NCI-H2171 (cell line): ENCODE measurements at places on chromosomes 4 and X.

DNA sequence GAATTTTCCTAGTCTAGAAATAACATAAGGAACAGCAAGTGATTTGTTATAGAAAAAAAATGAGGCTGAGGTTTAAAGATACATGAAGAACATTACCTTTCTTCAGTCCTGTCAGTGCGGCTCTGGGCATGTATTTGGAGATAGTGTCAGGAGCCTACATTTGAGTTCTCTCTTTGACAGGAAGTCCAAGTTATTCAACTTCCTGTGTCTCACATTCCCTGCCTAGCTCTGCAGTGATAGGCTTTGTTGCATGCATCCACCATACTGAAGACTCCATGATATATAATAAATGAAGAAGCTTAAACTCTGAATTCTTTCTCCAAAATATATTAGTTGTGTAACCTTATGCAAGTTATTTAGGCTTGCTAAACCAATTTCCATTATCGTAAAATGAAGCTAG, 148.7 kb downstream of the RELL1 start:
- DNase-seq = no peak

GRCh38 chrX:18574591-18574990, 97.3 kb downstream of the RS1 start:
- DNase-seq = no peak

GRCh38 chr4:87035881-87036509, 101.2 kb downstream of the AFF1 start:
- no peak for DNase-seq

DNA sequence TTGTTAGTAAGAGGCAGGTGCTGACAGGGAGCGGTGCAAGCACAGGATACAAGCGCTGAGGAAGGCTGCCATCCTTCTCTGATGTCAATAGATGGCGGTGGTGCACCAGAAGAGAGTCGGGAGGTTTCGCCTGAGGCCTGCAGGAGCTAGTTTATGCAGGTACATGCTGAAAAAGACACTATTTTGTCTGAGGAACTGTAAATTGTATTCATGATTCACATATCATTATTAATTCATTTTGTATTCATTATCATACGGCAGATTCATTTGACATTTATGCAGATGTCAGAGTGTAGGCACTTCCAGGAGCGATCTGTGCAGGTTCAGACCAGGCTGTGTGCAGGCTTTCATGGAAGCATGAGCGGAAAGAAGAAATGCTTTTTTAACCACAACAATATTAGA, 824.0 kb downstream of the STIM2 start:
- DNase-seq = peak; percentile 16

- DNase-seq = no peak
These were observed 2.2 kb upstream of the HTR2C start for GRCh38 chrX:114581528-114582263.

DNA sequence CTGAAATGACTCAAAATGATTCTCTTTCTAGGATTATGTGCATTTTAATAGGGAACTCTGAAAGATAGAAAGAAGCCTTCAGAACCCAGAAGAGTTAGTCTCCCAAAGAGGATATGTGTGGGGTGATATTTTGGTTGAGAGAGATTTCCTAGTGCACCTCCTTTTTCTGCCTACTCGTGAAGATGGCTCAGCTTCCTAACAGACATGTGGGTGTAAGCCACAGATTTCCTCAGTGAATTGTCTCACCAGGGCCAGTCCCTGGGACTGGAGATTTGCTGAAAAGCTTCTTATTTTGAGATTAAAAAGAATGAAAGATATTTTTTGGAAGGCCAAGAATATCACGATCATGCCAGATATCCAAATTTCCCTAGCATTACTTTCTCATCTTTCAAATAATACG, 42.8 kb downstream of the MAGEB17 start:
- no peak for DNase-seq

- peak; percentile 7 for DNase-seq
These were observed 89.1 kb downstream of the ARHGAP10 start for GRCh38 chr4:147820975-147821374.

GRCh38 chr4:16140879-16141249, 57.0 kb upstream of the PROM1 start:
- DNase-seq = no peak

- no peak for DNase-seq
These were observed 63.4 kb upstream of the PDE5A start for GRCh38 chr4:119692001-119692400.

DNA sequence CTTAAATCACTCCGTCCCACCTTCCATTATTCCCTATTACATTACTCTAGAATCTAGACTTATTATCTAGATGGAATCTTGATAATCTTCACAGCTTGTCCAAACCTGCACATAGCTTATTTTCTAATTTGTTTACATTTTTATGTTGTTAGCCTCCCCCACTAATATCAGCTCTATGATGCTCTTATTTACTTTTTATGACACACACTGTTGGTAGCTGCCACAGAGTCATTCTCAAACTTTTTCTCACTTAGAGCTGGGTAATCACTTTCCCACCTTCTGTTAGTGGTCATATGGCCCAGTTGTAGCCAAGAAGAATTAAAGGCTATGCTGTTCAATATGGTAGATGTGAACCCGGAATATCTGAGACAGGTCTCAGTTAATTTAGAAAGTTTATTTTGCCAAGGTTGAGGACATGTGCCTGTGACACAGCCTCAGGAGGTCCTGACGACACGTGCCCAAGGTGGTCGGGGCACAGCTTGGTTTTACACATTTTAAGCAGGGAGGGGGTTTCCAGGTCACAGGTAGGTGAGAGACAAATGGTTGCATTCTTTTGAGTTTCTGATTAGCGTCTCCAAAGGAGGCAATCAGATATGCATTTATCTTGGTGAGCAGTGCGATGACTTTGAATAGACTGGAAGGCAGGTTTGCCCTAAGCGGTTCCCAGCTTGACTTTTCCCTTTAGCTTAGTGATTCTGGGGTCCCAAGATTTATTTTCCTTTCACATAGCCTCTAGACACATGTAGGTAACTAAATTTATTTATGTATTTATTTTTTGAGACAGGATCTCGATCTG, 7.0 kb upstream of the ADGRA3 start:
- DNase-seq = no peak

GRCh38 chrX:97065973-97066372, 182.3 kb downstream of the RPA4 start:
- no peak for DNase-seq

DNA sequence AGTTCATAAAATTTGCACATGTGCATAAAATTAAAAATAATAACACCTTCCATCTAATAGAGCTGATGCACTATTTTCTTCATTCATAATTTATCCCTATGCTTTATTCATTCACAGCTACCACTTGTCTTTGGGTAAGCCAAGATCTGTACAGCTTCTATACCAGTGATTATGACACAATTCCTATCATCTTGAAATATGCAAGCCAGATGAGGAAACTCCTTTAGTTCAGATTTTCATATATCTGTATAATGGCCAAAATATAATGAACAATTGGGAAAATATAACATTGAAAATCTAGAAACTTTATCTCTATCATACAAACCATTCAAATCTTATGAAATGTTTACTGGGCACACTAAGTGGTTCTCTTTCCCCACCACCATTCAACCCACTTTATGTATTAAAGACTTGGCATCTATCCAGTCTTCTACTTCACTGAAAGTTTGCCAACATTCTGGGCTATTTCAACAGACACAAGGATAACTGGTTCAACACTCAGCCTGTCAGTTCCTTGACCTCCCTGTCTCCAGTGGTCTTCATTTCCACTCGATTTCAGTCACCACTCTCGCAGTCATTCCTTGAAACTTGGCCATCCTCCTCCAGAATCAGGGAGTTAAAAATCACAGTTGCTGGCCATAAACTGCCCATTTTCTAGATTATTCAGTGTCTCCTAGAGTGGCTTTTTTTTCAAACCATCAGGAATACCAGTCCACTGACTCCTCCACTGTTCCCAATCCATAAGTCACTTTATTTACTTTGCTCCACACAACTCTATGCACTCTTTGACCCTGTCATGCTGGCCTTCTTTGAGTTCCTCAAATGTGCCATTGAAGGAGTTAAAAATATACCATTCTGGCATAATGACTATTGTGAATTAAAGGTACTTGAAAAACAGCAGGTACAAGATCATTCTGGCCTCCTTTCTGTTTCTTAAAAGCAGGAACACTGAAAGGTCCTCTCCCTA, 85.5 kb downstream of the CAMK2D start:
- no peak for DNase-seq

DNA sequence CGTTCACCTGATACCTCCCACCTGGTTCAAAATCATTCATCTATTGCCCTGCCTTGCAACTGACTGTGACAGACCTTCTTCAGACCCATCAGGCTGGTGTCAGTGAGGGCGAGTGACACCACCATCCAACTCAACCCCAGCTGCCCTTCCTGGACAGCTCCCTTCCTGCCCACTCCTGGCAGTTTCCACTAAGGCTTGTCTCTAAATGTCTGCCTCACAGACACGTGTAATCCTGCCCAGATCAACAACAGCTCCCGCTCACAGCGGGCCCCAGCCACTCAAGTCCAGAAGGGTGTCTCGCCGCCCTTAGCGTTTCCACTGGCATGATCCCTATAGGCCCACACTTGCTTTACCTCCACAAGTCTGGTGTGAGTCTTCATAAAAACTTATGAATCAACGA, 28.9 kb downstream of the ACSL1 start:
- DNase-seq = no peak

DNA sequence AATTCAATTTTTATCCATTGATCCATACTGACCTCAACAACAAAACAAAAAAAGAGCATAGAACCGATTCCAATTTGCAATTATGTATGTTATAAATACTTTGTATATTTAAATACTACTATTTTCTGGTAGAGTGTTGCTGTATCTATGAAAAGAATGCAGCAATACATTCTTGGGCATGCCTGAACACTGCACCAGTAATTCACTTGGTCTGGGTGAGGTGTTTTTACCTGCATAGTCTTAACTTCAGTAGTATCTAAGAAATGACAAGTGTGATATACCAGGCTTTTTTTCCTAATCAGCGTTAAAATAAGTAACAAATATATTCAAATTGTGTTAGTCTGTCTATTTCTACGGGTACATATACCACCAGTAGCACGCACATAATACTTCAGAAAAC, 120.2 kb downstream of the KLHL13 start:
- no peak for DNase-seq

GRCh38 chrX:44432641-44433040, 89.2 kb upstream of the EFHC2 start:
- DNase-seq = no peak

DNA sequence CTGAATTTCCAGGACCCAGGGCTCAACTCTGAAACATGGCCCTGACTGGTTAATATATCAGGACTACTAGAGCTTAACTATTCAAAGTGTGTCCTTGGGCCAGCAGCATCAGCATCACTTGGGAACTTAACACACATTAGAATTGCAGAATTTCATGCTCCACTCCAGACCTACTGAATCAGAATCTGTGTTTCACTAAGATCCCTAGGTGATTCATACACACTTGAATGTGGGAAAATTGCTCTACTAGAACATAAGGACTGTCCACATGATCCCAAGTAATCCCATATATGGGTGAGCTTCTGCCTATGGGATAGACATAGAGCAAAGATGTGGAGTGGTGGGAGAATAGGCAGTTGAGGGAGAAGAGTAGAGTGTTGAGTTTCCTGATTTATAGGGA, 192.5 kb upstream of the CLNK start:
- DNase-seq = no peak

- no peak for DNase-seq
These were observed 441.0 kb downstream of the RAPGEF2 start for GRCh38 chr4:159543831-159544230.

DNA sequence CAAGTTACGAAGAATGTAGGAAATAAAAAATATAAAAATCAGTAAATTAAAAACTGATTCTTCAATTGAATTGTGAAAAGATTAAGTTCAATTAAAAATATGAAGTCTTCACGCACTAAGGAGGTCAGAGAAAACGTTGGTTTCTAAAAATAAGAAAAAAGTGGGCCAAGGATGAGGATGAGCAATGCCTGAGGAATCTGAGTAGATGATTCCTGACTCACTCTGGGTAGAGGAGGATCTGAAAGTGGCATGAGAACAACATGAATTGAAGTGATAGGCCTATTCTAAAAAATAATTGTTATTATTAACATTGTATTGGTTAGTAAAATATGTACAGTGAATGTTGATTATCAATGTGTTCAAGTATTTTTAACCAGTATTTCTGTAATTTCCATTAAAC, 444.2 kb downstream of the GRIA2 start:
- no peak for DNase-seq

GRCh38 chr4:143337600-143338287, 1.1 kb downstream of the GAB1 start:
- DNase-seq = no peak

- DNase-seq = no peak
These were observed 4.6 kb downstream of the MMAA start for GRCh38 chr4:145623831-145624230.

- peak; percentile 47 for DNase-seq
These were observed 23.1 kb downstream of the SETD7 start for GRCh38 chr4:139532947-139533346.

GRCh38 chrX:15781961-15782699, 8.2 kb upstream of the ZRSR2 start:
- DNase-seq = no peak

GRCh38 chrX:43949669-43950068, 23.5 kb downstream of the NDP start:
- no peak for DNase-seq

DNA sequence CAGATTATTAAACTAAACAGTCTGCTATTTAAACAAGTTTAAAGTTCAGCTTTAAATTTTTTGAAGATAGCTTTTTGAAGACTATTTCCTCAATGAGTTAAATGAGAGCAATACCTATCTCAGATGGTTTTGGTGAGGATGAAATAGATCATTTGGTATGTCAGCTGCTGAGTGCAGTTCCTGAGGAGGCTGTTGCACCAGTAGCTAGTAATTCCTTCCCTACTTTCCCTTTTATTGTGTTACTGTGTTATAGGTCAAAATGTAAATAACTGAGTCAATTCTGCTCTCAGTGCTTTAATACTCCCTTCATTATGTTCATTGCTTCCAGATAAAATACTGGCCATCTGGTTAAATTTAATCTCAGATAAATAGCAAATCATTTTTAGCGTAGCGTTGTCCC, 48.6 kb downstream of the BMPR1B start:
- DNase-seq = no peak

DNA sequence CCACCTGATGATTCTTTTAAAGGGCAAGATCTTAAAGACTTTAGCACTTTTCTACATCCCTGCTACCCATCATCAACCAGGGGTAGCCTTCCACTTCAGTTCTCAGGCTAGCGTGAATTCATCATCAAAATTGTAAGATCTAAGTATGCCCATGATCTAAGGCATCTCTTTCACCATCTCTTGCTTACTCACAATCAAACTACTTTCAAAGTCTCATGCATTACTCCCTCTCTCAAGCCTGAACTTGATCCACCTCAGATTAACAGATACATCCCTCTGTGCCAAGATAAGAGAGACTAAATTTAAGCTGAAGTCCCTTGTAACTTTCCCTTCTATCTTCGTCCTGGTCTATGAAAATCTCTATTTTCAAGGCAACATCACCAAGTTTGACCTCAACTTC, 62.8 kb downstream of the DHX15 start:
- DNase-seq = no peak

- DNase-seq = no peak
These were observed 1233.8 kb downstream of the NLGN4X start for GRCh38 chrX:4994855-4995254.
